DMS53 (cell line): ENCODE measurements at places on chromosomes 3 and 15.

- DNase-seq = no peak
Measured at GRCh38 chr3:120393243-120393642, 44.1 kb upstream of the LRRC58 start.

GRCh38 chr3:70112751-70113150, 113.2 kb downstream of the SAMMSON start:
- DNase-seq = no peak

DNA sequence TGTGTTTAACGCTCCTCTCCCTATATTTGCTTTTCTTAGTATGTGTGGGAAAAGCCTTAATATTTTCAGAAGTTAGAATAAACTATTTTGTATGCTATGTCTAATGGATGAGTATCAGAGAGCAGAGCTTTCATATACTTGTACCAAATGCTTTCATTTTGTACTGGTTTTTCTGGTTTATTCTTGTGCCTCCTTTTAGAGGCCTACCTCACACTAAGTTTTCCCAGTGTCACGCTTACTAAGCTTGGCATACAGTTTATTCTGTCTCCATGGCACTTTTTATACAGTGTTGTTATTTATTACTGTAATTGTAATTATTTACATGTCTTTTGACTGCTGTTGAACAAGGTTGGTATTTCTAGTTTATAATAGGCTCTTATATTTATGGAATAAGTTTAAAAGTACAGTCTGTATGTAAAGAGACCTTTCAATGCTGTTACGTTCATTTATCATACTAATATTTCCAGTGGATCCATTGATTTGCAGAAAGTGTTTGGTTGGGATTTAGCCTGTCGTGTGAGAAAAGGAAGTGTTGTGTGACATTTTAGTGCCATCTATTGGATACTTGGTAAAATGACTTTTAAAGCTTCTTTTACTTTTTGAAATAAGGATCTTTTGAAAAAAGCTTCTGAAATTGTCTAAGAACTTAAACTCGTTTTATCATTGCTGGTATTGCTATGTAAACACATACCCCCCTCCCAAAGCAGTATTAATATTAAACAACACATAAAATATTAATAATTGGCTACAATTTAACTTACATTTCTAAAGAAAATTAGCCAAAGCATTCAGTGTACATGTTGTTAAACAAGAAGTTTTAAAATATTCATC, 5.2 kb upstream of the EBLN2 start:
- peak; percentile 46 for DNase-seq

- peak; percentile 6 for DNase-seq
Measured at GRCh38 chr3:126156468-126156867, 23.9 kb downstream of the ALDH1L1 start.

DNA sequence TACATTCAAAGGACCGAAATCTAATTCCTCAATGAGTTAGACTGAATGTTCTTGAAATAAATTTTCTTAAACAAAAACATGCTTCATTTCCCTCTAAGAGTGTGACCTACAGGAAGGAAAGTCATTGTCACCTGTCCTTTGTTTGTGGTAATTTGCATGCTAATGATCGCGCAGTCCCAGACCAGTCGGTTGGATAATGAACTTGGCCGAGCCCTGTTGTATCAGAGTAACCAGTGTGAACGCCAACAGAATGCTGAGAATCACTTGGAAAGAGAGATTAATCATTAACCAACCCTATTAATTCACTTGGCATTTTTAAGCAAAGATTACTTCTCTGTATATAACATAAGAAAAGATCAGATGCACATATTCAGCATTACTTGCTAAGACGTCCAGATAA, 8.1 kb upstream of the ARNT2 start:
- no peak for DNase-seq

- no peak for DNase-seq
Measured at GRCh38 chr3:150388498-150389418, 19.3 kb upstream of the TSC22D2 start.

DNA sequence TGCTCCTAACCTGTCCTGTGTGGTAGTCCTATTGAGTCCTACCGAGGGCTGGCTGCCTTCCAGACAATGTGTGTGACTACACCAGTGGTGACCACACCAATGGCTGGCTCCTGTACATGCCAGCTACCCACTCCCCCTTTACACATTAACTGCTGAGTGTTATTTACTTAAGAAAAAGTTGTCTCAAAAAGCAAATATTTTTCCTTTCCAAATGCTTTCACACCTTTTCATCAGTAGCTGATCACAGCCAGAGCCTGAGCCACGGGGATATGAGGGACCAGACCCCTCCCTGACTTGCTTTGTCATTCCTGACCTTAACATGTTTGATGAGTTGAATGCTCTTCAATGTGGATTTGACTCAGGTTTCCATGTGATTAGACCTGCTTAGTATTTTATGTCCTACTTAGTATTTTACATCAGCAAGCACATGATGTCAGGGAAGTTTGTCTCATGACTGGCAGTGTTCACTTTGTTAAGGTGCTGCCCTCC, 29.6 kb upstream of the GREM1 start:
- DNase-seq = peak; percentile 96

DNA sequence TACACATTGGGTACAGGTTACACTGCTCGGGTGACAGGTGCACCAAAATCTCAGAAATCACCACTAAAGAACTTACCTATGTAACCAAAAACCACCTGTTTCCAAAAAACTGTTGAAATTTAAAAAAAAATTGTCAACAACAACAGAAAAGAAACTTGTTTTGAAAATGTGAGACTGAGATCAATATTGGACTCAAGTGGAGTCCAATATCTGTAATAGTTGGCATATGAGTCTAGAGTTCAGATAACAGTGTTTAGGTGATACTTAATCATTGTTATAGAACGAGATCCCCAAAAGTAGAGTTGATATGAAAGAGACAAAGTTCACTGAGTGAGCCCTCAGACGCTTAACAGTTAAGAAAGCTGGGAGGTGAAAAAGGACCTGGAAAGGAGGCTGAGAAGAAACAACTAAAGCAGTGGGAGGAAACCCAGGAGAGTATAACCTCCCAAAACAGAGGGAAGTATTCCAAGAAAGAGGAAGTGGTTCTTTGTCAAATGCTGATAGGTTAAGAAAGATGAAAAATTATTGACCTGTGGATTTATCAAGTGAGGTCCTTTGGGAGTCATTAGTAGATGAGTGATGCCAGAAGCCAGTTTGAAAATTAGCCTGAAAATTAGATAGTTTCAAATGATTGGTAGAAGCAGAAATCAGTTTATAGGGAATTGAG, 388.6 kb upstream of the DPH6 start:
- DNase-seq = no peak

GRCh38 chr15:68900027-68900426, 30.3 kb upstream of the SPESP1 start:
- peak; percentile 3 for DNase-seq

- DNase-seq = peak; percentile 57
Measured at GRCh38 chr3:59313365-59313764, 263.5 kb upstream of the CFAP20DC start.

DNA sequence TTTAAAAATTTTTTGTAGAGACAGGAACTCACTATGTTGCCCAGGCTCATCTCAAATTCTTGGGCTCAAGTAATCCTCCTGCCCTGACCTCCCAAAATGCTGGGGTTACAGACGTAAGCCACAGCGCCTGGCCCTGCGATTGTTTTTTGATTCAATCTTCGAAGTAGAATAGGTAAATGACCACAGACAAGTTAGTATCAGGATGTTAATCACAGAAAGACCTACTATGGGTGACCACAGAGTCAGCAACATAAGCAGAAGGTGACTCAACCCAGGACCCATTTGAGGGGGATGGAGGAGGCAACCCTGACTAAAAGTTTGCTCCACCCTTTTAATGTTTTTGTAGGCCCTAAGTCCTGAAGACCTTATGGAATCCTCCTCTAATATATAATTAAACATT, 10.0 kb upstream of the USP3 start:
- no peak for DNase-seq

GRCh38 chr3:94285872-94286271, 223.0 kb downstream of the NSUN3 start:
- DNase-seq = peak; percentile 54

DNA sequence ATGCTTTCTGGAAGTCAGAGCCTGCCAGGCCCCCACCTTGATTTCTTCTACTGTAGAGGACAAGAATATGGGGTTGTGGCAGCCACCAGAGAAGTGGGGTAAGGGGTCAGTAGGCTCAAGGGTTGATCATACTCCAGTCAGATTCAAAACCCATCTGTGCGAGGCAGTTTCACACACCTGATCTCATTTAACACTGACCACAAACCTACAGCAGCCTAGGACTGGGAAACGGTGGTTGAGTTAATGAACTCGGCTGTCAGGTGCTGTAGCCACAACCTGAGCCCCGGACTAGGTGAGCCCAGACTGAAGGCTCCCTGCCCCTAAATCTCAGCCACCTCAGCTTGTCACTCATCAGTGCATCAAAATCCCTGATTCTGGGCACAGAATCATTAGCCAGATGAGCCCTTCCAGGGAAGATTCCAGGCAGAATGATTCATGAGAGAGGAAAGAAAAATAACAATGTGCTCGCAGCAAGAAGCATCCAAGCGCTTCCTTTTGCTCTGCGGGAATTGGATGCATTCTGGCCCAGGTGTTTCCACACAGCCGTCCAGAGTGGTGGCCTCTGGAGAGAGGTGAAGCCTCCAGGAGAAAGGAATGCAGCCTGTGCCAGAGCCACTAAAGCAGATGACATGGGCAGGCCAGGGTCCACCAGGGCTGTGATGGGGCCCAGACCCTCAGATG, 102.1 kb downstream of the SRGAP3 start:
- no peak for DNase-seq

- no peak for DNase-seq
Measured at GRCh38 chr3:13844911-13845310, 35.0 kb downstream of the WNT7A start.

- peak; percentile 57 for DNase-seq
Measured at GRCh38 chr3:9397906-9398699, 688 bp downstream of the SETD5 start.

GRCh38 chr3:130529486-130530215, 12.7 kb downstream of the COL6A6 start:
- DNase-seq = peak; percentile 79

DNA sequence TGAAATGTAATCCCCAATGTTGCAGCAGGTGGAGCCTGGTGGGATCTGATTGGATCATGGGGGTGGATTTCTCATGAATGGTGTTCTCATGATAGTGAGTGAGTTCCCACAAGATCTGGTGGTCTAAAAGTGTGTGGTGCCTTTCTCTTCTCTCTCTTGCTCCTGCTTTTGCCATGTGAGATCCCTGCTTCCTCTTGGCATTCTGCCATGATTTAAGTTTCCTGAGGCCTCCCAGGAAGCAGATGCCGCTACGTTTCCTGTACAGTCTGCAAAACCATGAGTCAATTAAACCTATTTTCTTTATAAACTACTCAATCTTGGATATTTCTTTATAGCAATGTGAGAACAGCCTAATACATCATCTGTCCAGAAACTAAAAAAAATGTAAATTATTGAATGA, 298.3 kb downstream of the MEX3B start:
- peak; percentile 24 for DNase-seq

DNA sequence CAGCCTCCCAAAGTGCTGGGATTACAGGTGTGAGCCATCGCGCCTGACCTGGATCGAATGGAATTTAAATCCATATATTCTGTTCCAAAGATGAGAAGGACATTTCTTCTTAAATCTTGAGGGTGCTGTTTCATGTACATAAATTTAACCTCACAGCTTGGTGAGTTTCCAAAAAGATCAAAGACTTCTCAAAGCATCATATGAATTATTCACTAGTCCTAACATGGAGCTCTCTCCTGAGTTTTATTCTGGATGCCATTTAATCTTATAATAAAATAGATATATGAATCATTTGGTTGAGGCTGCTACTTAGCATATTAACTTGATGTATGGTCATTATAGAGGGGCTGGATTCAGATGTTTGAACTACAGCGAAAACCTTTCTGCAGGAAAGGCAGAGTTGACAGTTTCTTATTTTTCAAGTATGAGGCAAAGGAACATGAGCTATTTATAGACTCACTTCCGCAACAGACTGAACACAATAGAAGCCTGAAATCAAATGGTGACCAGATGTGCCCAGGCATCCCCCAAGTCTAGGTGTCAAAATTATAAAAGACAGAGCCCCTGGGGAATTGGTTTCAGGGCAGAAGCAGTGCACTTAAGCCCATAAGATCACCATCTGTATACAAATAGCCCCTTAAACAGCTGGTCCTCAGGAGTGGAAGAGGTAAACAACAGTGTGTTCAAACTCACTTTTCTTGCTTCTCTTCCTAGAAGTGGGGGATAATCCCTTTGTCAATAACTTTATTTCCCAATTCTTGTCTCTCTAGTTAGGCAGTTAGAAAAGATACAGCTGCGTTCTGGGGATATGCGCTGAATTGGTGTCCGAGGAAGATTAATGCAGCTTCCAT, 29.7 kb downstream of the STARD9 start:
- DNase-seq = no peak

GRCh38 chr3:73110530-73110929, 49.1 kb downstream of the EBLN2 start:
- no peak for DNase-seq

GRCh38 chr3:108940166-108940565, 13.5 kb downstream of the GUCA1C start:
- DNase-seq = no peak

- no peak for DNase-seq
Measured at GRCh38 chr3:8206971-8207617, 294.5 kb upstream of the LMCD1 start.

- no peak for DNase-seq
Measured at GRCh38 chr3:119762876-119763275, 19.0 kb upstream of the NR1I2 start.
